CD4-positive, alpha-beta T cell treated with Interleukin-10 for 1 hour (primary cell): ENCODE measurements at places on chromosomes 1 and 21.
A peak's percentile ranks its signal among the peaks of the same experiment; 100 is the strongest.

DNA sequence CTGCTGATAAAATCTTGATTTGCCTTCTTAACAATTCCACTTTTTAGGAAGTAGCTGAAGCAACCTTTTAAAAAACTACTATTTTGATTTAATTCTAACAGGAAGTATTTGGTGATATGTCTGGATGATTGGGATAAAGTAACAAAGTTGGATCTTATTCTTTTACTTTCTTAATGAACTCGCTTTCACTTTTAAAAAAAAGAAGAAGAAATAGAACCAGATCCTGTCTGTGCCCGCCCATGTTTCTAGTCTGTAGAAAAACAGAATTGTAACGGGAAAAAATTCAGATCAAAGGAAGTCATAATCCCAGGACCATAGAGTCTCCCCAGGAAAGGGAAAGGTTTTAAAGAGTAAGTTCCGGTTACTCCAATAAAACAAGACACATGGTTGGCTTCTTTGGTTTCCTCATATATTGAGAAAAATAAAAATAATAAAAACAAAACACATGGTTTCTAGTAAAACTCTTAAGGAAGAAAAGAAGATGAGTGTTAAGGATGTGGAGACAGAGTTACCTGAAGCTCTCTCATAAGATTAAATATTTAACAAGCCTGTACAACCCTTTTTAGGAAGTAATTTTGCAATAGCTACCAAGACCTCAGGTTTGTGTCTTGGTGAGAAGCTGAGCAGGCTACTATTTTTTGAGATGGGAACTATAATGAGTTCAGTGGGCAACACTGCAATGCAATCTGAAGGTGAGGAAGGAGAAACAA is 4.9 kb downstream of the CD48 start:
- DNase-seq = no peak

DNA sequence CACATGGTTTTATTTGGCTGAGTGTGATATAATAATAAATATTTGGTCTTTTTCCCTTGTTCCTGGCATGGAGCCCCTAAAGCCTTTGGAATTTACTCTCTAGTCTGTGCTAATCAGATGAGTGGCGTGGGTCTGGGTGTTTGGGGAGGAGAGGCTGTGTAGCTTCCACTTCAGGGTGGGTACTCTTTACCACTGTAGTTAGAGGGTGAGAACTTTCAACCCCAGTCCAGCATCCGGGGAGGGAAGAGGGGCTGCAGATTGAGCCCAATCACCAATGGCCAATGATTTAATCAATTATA is 20.0 kb downstream of the USP25 start:
- DNase-seq = no peak

DNA sequence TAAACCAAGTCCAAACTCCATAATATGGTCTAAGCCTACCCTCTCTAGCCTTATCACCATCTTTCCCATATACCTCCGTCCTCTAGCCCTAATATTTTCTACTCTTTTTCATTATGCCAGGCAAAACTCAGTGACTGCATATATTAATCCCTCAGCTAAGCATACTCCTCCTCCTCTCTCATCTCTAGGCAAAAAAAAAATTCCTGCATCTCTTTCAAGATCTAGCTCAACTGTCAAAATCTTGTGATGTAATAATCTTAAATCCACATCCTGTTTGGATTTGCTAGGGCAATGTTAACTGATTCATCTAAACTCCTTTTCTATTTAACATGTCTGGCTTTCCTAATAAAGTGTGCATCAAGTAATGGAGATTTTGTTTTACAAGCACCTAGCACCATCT is 20.4 kb downstream of the PRPF38A start:
- peak; percentile 17 for DNase-seq

GRCh38 chr1:214694769-214695168 is 91.8 kb downstream of the CENPF start:
- no peak for DNase-seq

DNA sequence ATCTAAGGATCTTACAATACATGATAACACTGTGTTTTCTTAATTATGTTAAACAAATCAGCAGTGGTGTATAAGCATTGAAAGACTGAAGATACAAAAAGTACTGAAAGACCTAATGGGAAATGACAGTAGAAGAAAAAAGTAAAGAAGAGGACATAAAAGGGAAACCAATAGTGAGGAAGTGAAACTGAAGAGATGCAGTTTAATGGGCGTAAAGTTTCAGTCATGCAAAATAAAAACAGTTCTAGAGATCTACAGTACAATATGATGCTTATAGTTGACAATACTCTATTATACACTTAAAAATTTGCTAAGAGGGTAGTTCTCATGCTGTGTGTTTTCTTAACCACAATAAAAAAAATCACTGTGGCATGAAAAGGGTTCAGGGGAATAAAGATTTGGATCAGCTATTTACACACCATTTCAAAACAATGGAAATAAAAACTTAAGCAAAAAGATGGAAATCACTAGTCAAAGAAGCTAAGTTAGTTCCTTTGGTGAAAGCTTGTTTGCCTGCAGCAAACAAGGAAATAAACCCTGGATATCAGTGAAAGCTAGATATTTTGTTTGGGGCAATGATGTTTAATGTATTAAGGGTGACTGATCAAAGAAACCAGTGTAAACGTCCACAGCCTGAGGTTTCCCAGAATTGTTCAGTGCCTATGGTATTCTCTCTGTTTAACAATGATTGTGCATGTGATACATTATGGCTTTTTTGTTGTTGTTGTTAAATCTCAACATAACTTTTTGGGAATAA is 1160.8 kb upstream of the ADGRL2 start:
- no peak for DNase-seq

- no peak for DNase-seq
These were observed 69.3 kb downstream of the SLC25A24 start for GRCh38 chr1:108130794-108131193.
